Activated naive CD4-positive, alpha-beta T cell treated with Interleukin-2 at 50 U/mL for 16 hours (primary cell): ENCODE measurements at places on chromosomes 12 and 14.

GRCh38 chr14:84465880-84466279 is 1064.1 kb upstream of the FLRT2 start:
- no peak for DNase-seq

DNA sequence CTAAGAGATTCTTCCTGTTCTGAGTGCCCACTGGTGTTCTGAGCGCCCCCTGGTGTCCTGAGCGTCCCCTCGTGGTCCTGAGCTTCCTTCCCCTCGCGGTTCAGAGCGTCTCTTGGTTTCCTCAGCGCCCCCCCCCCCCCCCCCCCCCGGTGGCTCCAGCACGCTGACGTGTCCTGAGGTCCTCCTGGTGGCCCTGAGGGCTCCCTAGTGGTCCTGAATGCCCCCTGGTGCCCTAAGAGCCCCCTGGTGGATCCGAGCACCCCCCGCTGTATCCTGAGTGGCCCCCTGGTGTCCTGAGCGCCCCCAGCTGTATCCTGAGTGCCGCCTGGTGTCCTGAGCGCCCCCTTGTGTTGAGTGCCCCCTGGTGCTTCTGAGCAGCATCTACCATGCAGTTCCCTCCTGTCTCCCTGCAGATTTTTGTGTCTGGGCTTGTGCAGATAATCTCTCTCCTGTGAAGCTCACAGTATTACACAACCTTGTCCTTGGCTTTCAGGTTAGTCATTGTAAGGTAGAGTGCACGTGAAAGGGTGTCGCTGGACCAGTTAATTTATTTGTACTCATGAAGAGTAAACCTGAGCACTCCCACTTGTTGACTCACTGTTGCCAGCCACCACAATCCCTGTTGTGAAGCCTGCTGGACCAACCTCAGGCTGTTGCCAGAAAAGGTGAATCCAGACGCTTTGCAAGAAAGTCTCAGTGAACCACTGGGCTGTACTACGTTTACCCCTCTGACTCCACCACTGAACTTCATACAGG is 1168.4 kb downstream of the TMEM121 start:
- peak; percentile 64 for DNase-seq

DNA sequence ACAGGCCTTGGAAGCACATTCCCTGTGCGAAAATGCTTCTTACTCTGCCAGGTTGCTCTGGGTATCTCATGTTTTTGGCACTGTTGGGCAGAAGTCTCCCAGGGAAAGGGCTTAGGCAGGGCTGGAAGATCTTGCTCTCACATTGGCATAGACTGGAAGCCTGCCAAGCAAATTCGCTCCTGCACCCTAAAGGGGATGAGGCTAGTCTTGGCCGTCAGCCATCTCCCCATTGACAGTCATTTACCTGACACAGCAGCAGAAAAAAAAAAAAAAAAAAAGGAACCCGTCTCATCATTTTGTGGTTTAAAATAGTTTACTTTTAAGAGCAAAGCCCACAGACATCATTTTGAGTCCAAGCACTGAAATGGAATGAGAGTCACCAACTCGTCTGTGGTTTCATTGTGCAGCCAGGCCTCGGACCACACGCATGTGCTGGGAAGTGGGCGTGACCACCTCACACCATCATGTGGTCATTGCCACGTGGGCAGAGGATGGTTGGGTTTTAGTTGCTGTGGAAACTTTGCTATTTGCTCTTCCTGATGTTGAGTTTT is 84.8 kb downstream of the NRXN3 start:
- no peak for DNase-seq

DNA sequence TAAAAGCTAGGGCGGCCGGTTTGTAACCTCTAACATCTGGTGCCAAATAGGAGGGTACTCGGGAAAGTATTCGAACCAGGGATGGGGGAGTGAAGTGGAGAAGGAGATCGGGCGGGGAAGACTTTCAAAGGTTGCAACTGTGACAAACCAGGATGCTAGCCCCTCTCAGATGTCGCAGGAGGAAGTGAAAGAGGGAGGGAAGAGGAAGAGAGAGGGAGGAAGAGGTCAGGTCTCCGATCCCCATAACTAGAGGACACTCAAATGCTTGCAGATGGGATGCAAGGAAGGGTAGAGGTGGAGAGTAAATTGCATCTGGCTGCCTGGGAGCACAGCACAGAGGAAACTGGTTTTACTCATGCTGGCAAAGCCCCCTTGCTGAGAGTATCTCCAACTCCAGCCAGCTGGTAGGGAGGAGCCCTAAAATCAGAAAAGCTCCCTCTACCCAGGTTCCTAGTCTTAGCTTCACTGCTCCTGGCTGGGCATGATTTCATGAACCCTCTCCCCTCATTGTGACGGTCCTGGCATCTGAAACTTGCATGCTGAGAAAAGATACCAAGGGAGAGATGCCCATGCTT is 696.7 kb upstream of the TBX3 start:
- DNase-seq, result no peak

GRCh38 chr14:80037349-80037748 is 174.0 kb downstream of the DIO2 start:
- DNase-seq, result no peak

DNA sequence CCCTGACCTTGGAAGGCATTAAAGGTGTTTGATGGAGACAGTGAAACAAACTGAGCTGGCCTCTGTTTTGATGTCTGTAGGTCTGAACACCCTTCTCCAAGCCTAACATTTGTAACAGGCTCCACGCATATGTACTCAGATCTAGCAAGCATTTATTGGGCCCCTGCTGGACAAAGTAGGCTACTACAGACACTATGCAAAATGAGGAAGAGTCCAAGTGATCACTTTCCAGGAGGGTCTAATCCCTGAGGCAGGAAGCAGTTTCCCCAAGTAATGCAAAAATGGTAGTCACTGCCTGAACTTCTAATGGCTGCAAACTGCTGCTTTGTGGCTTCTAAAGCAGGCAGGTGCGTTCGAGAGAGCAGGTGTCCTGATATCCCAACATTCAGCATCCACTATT is 405.8 kb downstream of the MED13L start:
- DNase-seq, result no peak

DNA sequence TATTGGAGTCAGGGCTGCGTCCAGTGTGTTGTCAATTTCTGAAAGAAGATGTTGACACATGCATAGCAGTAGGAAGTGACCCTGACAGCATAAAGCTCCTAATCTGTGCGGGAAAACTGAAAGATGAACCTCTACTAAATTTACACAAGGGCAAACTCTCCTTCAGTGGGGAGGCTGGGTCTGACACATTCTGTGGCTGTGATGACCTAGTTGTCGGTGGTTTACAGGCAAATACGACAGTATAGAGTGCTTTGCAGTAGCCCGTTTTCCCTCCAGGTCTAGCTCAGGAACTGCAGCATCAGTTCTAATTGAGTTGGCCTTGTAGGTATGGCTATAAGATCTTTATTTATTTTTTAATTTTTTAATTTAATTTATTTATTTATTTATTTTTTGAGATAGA is 14.8 kb upstream of the GABARAPL1 start:
- no peak for DNase-seq
